Ovary (tissue), 10 donors: ENCODE measurements at places on chromosomes 6 and 20. TPM values are rescaled to one million over a fixed set of nuclear protein-coding genes. Genes with fewer than 3 reads are reported as not detected.

GRCh38 chr6:110799189-110799588 is 16.1 kb downstream of the CDK19 start:
- H3K27me3 ChIP-seq = no peaks in the 10 kb centered on the region
- no peak overlapping the region for H3K4me3 ChIP-seq
- H3K36me3 ChIP-seq = no peaks in the 10 kb centered on the region
- DNase-seq = no peak
- H3K4me1 ChIP-seq = no peaks in the 10 kb centered on the region

Gene THBS2
- polyA plus RNA-seq = 65.3 TPM

DNA sequence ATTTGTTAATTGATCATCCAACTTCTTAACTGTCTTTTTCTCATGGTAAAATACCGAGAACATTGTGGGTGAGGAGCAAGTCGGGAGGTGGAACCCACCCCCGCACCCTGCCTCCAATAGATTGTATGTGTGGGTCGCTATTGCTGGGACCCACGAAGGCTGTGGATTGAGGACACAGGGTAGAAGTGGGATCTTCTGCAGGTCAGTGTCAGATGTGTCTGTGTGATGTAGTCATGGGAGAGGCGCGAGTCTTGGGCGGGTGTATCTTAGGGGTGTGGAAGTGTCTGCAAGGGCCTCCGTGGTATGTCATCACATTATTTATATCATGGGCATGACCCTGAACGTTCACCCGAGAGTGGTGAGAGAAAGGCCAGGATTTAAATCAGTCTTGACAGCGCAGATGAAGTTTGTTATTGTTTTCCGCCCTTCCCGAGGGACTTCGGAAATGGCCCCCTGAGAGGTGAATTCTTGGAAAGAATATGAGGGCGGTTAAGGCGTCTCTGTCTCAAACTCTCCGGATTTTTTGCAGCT is 472 bp upstream of the PAQR8 start:
- peak overlapping the region; percentile 81 for H3K27ac ChIP-seq
- no peaks in the 10 kb centered on the region for H3K27me3 ChIP-seq
- peaks cover 13% of the 10 kb centered on the region for H3K4me1 ChIP-seq
- peak overlapping the region; percentile 80 for H3K4me3 ChIP-seq

DNA sequence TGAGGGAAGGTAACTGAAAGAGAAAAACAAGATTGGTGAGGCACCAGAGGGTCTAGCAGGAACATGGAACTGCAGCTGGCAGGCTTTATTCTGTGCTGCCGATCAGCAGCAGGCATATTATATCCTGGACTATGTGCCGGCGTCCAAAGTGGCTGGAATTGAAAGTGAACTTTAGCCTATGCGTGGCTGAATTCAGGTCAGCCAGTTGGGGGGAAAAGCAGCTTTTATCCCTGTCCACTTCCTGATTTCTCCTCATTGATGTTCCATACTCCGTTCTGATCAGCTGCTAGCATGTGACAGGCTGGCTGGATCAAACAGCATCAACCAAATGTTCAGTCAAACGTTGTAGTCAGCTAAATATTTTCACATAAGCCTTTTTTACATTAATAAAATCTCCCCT is 99.0 kb downstream of the CAP2 start:
- no peaks in the 10 kb centered on the region for H3K27me3 ChIP-seq
- no peaks in the 10 kb centered on the region for H3K36me3 ChIP-seq
- no peak for DNase-seq
- H3K4me3 ChIP-seq = no peak overlapping the region
